ENCODE measurements at places on chromosomes 2 and 18.

- no peak for DNase-seq
These were observed 92.7 kb downstream of the EIPR1 start for GRCh38 chr2:3284657-3285630.

DNA sequence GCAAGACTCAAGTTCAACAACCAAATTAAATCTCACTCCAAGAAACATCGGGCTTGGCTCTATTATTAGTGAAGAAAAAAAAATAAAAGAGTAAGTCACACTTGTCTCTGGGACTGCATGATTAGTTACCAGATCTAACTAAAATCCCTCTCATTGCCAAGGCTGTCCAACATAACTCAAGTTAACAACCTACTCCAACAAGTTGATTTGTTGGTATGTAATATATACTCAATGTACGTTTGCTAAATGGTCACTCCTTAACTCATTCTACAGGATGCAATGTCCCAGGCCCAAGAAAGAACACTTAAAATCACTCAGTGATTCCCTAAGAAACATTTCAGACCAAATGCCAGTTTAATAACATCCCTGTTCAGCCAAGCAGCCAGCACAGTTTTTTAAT lies 95.1 kb downstream of the DYM start:
- no peak for DNase-seq

- DNase-seq, result peak; percentile 92
These were observed 3.5 kb downstream of the NDUFA10 start for GRCh38 chr2:240021488-240022104.

GRCh38 chr2:37366773-37367172 lies 22.3 kb downstream of the QPCT start:
- no peak for DNase-seq

GRCh38 chr2:57965961-57966360 lies 80.6 kb upstream of the VRK2 start:
- DNase-seq, result no peak

- DNase-seq, result peak; percentile 68
These were observed 117.8 kb upstream of the NRP2 start for GRCh38 chr2:205564346-205565141.

DNA sequence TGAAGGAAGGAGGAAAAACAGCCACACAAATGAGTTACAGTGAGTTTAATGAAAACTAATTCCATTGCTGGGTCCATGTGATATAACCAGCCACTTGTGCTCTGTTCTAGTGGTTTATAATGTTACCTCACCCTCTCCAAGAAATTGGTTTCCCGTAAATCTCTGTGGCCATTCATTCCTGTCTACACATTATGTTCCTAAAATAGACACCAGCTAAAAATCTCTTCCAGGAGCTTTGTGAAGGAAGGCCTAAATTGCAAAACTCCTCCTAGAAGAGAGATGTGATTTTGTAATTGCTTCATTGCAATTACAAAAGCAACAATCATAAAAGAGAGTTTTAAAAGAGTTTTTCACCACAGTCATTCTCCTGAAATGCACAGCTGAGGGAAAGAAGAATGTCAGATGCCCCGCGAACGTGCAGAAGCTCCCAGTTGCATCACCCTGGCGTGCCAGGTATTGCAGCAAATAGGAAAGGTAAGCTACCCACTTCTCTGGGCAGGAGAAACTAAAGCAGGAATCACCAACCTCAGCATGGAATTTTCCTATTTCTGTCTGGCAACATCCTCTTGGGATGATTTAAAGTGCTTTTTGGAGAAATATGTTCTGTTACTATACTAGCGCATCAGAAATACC lies 1.7 kb downstream of the SCN1A start:
- DNase-seq, result no peak

DNA sequence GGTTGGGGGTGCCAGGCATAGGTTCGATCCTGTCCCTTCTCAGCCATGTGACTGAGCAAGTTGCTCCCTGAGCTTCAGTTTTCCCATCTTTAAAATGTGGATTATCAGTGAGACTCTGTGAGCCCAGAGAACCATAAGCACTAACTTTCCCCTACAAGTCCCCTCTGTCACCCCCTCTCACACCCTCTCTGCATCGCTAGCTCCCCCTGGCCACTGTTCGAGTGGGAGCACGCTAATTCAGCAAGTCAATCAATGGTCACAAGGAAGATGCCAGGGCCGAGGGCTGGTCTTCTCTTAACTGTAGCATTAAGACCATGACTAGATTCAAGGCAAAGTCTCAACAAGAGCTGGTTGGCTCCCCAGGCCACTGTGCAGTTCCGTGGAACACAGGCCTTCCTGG lies 66.2 kb downstream of the BCL2L11 start:
- DNase-seq, result peak; percentile 47
